Suprapubic skin (tissue), 4 donors: ENCODE measurements at places on chromosomes 16 and 17. TPM values are rescaled to one million over a fixed set of nuclear protein-coding genes. Genes with fewer than 3 reads are reported as not detected.

CFAP52 gene
- not detected for total RNA-seq

COG7 gene
- total RNA-seq = 16.3 TPM

TMED6 gene
- not detected for total RNA-seq

MT1F gene
- 16.6 TPM for total RNA-seq

KREMEN2 gene
- total RNA-seq = 3.9 TPM

ABI3 gene
- total RNA-seq = 6.7 TPM

CLDN9 gene
- not detected for total RNA-seq

DNA sequence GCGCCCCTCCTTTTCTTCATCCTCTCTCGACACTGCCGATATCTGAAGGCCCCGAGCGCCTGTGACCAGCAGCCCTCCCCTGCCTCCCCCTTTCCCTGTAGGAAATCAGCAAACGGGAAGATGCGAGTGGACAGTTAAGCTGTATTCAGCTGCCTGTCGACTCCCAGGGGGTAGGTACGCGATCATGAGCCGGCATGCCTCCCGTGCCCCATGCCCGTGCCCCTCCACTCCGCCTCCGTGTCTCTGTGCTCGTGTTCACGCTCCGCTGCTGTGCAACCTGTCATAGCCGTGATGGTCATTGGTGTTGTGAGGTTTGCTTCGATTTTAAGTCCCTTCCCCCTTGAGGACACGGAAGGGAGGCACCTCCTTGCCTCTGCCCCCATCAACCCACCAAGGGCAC, 34.4 kb downstream of the CACNA1G start:
- DNase-seq = no peak

GRCh38 chr16:49484936-49485335, 111.3 kb downstream of the C16orf78 start:
- no peak for DNase-seq

DNA sequence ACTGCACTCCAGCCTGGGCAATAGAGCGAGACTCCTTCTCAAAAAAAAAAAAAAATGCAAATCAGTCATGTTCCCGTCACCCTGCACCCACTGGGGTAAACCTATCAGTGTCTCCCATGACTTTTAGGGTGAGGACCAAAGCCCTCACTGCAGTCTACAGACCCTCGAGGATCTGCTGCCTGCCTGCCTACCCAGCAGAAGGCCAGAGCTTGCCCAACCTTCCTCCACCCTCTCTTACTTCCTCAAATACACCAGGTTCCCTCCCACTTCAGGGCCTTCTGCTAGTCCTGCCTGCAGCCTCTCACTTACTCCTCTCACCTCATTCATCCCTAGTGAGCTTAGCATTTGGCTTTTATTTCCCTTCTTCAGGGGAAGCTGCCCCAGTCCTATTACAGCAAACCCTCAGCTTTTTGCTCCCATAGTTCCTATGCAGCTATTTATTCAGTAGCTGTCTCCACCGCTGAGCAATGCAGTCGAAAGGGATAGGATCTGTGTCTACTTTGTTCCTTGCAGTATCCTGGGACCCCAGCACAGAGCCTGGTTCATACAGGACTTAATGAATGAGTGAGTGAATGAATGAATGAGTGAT, 17.8 kb upstream of the TOB1 start:
- no peak for DNase-seq

GRCh38 chr16:50810241-50810965, 68.5 kb downstream of the CYLD start:
- DNase-seq = no peak

GRCh38 chr16:6903671-6904070, 429.0 kb upstream of the RBFOX1 start:
- DNase-seq = no peak

DNA sequence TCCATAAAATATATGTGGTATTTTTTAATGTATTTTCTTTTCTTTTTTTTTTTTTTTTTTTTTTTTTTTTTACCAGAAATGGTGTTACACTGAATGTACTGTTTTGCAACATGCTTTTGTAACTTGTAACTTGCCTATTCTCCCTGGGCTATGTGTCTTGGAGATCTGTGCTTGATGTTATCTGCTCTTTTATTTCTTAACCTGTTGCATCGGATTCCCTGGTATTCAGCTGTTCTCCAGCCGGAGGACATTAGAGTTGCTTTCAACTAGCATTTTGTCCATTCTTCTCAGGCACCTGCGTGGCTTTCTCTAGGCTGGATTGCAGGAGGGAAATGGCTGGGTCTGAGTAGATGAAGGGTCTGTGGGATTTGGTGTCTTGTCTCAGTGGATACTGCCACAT, 47.4 kb downstream of the KATNIP start:
- DNase-seq = no peak

DNA sequence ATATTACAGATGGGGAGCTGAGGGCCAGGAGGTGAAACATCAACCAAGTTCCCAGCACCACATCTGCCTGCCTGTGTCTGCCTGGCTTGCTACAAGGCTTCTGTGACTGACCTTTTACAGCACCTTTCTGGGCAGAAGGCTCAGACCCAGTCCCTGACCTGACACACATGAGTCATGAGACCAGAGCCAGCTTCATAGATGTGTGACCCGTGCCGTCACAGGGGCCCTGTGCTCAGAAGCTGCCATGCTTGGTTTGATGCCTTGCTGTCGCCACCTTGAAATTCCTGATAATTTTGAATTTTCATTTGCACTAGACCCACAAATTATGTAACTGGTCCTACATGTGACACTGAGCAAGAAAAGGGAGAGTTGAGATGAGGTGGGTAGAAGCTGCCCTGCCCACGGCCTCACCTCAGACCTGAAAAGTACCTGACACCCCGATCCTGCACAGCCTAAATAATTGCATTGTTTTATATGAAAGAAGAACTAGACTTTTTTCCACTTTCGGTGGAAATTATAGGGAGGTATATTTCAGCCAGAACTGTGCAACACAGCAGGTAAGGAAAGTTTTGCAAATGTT, 13.3 kb upstream of the PECAM1 start:
- no peak for DNase-seq

- no peak for DNase-seq
Observed at GRCh38 chr17:41417127-41417526, 7.3 kb downstream of the KRT37 start.

- DNase-seq = no peak
Observed at GRCh38 chr17:50108556-50108955, 13.4 kb downstream of the PDK2 start.

DNA sequence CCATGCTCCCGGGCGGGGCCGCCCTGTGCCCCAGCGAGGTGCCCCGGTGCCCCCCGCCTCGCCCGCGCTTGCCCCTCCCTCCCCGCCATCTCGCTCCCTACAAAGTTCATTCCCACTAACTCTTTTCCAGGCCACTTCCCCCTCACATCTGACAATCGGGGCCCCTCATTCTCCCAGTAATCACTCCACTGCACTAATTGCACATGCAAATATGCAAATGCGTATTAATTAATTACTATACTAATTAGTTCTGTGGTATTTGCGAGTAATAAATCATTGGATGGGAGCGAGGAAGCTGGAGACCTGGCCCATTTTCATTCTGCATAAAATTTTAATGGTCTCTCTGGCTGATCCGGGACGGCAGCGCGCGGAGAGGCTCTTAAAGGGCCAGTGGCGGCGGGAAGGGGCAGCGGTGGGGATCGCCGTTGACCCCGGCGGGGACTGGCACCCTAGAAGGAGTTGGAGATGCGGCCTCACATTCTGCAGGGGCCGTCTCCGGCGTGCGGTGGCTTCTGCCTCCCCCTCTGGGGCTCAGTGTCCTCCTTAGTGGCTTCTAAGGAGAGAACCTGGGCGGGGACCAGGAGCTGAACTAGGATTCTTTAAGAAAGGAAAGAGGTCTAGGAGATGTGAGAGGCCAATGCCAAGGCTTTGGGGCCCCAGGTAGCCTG, 8.4 kb upstream of the PPP1R1B start:
- no peak for DNase-seq

DNA sequence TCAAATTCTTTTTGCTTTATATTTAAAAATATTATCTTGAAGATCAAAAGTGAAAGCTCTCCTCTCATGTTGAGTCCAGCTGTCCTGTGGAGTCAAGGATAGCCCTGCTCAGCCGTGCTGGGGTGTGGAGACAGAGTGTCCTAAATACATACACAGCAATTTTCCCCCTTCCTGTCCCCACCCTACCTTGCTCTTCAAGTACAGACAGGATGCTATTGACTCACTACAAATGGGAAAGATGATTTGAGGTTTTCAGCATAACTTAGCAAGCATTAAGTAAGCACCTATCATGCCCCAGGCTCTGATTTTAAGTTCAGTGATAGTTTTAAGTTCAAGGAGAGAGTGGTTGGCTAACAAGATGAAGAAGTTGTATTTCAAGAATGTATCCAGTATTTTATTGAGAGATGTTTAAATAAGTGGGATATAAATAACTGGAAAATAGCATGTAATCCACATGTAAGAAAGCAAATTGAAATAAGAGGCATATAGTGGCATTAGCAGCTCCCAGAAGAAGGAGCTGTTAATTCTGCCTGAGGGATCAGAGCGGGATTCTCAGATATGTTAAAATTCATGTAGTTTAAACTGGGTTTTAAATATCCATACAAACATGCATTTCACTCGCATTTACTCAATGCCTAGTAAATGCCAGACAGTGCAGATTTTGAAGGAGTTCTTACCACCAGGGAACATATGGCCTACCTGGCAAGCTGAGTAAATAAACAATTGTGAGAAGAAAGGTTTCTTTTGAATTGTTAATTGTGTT, 183.5 kb upstream of the ANKFN1 start:
- no peak for DNase-seq

DNA sequence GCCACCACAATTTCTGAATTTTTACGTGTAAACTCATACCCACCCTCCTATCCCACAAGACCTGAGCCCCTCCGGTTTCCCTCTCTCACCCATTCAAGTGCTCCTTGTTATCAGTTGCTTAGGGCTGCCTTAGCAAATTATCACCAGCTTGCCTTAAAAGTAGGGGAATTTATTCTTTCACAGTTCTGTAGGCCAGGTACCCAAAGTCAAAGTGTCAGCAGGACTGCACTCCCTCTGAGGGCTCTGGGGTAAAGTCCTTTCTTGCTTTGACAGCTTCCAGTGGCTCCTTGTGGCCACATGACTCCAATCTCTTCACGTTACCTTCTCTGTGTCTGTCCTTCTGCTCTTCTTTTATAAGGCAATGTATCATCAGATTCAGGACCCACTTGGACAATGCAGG, 7.9 kb upstream of the TMEM220 start:
- no peak for DNase-seq

DNA sequence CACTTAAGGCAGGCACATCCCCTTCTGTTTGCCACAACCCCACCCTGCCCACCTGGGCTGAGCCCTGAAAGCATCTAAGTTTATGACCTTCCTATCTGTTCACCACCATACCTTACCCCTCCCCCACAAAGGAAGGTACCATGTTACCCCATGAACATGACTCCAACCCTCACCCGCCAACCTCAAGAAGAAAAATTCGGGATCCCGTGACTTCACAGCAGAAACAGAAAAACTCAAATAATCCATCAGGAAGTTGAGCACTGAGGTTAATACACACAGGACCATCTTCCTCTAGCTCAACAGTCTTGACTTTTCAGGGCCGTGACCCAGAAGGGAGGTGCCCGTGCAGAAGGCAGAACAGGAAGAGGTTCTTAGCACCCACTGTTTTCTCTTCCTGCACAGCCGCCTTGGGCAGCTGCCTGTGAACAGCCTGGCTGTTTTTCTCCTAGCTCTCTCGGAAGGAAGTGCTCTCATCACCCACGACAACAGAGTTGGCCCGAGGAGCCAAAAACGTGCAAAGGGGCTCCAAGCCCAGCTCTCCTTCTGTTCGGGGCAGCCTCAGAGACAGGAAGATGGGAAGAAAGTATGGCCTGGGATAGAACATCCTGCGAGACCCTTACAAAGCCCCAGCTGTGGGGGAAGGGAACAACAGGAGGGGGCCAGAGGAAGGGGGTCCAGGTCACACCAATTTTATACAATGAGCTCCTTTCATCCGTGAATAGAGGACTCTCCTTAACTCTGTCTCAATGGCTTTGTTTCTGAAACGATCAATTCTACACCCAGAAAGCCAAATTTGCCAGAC, 101.1 kb downstream of the XYLT1 start:
- DNase-seq = no peak

DNA sequence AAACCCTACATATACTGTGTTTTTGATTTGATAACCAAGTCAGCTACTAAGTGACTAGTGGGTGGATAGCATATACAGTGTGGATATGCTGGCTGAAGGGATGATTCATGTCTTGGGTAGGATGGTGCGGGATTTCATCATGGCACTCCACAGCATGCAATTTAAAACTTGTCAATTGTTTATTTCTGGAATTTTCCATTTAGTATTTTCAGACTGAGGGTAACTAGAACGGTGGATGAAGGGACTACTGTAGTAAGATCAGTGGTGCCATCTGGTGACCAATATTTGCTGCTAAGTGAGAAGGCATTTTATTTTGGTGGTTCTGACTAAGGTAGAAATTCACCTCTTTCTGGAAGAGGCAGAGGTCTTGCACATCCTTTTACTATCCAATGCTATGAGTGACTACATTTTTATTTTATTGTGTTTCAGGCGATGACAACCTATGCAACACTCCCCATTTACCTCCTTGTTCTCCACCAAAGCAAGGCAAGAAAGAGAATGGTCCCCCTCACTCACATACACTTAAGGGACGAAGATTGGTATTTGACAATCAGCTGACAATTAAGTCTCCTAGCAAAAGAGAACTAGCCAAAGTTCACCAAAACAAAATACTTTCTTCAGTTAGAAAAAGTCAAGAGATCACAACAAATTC, 3.1 kb downstream of the CDC6 start:
- no peak for DNase-seq
